ENCODE measurements at places on chromosomes 5 and 9.

DNA sequence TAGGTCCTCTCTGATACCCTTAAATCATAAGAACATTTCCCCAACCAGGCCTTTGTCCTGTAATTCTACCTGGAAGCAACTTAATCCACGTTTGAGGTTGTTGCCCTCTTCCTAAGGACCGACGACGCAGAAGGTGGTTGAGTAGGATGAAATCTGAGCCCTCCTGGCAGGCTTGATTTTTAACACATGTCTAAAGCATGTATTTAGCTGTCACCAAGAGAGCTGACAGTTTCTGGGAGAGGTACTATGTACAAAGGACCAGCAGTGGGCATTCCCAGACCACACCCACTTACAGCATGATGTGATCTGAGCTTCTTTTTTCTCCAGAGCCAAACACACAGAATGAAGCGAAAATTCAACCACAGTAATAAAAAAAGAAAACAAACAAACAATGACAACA lies 260.9 kb downstream of the SH3GL2 start:
- DNase-seq = no peak

DNA sequence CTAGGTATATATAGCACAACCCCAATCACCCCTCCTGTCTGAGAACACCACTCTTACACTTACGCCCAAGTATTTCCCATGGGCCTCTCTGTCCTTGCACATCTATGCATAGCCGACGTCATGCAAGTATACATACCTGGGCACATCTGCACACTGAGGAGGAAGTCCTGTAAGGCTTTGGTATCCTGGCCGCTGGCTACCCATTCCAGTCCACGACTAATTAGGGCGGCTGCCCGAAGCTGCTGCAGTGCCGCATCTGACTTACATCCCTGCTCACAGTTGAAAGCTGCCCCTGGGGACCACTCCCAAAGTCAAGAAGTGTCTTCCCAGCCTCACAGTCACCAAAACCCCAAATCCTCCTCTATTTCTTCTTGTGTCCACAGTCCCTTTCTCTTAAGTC lies 2.4 kb upstream of the VCP start:
- no peak for DNase-seq

DNA sequence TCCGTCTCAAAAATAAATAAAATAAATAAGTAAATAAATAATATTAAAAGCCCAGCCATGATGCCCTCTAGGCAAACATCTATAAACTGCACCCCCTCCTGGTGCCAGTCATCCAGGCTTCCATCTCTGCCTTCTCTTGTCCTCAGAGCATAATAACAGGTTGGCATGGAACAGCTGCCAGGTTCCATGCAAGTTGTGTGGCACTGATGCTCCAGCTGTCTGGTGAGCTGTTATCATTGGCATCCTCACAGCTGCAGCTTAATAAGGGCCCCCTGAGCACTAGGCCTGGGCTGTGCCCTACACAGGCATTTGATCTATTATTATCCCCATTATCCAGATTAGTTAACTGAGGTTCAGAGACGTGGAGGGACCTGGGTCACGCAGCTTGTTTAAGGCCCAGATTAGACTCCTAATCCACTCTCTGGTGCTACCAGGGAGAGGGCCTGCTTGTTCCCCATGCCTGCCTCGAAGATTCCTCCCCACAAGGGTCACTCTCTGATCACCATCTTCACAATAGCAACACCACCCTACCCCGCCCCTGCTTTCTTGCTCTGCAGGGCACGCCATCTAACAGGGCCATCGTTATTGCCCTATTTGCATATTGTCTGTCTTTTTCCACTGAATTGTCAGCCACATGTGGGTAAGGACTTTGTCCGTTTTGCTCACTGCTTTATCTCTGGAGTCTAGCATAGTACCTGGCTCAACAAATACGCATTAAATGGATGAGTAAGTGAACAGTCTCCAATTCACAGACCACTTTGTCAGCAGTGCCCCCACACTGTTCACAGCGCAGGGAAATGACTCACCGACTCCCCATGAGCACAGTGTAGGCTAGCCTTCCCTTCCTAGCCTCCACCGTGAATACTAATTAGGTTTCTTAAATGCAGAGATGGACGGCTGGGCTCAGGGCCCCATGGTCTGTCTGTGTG lies 1.5 kb upstream of the DNM1 start:
- no peak for DNase-seq

GRCh38 chr5:87302061-87302460 lies 34.4 kb downstream of the RASA1 start:
- DNase-seq = no peak

DNA sequence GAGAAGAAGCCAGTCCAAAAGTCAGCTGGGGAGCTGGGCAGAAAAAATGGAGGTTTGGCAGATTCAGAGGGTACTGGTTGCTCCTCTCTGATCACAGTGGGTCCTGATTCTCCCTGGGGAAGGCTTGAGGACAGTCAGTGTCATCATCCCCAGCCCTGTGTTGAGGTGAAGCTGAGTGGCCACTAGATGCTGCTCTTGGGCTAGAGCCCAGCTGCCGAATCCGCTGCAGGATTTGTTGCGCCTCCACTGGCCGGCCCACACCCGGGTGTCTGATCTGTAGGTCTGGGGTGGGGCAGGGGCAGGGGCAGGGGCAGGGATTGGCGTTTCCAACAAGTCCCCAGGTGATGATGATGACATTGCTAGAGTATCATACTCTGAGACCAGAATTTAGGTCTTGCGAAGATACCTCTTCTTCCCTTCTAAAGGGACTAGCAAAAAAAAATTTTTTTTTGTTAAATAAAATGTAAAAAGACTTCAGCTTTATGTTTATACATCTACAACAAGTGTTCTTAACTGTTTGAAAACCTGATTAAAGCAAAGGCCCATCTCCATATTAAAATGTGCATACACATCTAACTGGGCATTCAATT lies 106.8 kb downstream of the PDE6A start:
- DNase-seq = peak; percentile 88
